Pons (tissue), 1 donor: ENCODE measurements at places on chromosomes 2 and 18.

GRCh38 chr2:48419884-48420511 lies 110.0 kb upstream of the STON1 start:
- DNase-seq: no peak

DNA sequence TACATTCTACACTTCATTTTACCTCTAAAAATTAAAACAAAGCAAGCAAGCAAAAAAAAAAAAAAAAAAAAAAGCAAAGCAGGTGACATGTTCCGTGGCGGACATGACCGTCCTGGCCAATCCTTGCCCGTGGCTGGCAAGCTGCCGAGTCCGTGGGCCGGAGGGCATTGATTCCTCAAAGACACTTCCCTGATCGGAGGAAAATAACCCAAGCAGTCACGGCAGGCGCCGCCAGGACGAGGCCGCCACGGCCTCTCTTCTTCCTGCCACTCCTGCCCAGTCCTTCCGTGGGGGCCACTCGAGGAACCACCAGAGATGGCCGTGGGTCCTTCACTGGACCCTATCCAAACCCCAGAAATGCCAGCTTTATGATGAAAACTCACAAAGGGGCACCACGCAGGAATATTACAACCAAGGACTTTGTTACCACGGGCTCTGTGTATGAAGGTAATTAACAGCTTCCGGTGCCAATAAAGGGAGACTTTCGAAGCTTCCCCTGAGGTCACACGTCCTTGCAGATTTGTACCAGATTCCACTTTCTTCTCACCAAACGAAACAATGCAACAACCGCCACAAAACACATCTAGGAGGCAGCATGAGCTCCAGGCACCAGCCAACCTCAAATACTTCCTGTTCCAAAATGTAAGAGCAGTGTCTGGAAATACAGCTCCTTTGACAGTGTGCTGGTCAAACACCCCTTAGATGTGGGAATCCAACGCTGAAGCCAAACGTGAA lies 170.3 kb downstream of the HDAC4 start:
- DNase-seq: no peak

DNA sequence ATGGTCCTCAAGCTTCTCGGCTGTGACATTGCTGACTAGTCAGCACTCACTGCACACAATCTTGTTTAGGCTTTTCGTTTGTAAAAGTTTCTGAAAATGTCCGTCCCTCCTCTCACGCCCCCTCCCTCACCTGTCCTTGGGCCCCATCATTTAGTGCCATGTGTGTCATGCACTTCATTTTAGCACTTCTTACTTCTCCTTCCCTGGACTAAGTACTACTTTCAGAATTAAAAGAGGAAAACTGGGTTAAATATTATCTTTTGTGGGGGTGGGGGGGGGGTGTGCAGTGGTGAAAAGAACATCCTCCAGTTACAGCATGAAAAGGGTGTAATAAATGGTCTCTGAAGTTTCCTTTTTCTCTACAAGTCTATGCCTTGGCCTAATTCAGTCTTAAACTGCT lies 182.0 kb upstream of the SP5 start:
- DNase-seq: no peak

- DNase-seq: peak; percentile 88
Observed at GRCh38 chr18:6406910-6407470, 7.7 kb downstream of the L3MBTL4 start.

DNA sequence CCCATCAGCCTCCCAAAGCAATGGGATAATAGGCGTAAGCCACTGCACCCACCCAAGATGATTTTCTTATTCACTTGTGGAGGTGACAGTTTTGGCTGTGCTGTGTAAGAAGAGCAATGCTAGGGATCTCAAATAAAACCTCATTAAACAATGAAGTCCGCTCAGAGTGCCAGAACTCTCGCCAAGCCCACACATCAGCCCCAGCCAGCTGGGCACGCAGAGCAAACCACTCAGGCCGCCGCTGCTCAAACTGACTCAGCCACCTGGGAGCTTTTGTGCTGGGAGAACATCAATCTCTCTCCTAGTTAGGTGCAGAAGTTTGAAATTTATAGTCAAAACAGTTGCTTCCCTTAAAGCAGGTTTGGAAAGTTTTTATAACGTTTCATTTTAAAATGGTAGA lies 47.6 kb downstream of the RNF152 start:
- DNase-seq: no peak

GRCh38 chr2:71928734-71929481 lies 218.8 kb downstream of the CYP26B1 start:
- DNase-seq: no peak

- DNase-seq: no peak
Observed at GRCh38 chr2:231010201-231010730, 14.3 kb downstream of the SPATA3 start.

GRCh38 chr2:224987733-224988132 lies 54.5 kb downstream of the DOCK10 start:
- DNase-seq: no peak

DNA sequence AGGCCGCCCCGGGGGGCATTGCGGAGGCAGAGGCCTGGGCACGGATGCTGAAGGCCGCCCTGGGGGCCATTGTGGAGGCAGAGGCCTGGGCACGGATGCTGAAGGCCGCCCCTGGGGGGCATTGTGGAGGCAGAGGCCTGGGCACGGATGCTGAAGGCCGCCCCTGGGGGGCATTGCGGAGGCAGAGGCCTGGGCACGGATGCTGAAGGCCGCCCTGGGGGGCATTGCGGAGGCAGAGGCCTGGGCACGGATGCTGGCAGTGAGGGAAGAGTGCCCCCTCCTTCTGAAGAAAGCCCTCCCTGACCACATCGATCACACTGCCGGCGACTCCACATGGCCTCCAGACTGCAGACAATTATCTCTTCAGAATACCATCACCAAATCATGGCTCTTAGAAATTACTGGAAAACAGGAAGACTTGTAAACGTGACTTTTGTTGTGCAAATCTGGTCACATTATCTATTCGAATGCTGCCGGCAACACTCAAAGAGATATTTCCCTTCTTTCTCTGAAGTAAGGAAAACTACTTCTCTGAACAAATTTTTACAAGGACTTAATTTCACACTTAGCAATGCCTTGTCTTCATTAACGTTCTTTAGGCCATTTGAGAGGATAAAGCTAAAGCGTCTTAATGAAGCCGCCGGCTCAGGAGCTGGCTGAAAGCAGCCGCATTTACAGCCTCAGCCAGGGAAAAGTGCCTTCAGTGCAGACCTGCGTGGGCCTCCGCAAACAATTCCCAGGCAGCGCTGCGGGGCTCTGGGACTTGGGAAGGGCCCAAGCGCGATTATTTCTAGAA lies 18.1 kb upstream of the SNTG2 start:
- DNase-seq: no peak

GRCh38 chr2:26269571-26270158 lies 24.9 kb downstream of the HADHB start:
- peak; percentile 53 for DNase-seq

- DNase-seq: no peak
Observed at GRCh38 chr18:23939896-23940295, 74.7 kb upstream of the TTC39C start.

DNA sequence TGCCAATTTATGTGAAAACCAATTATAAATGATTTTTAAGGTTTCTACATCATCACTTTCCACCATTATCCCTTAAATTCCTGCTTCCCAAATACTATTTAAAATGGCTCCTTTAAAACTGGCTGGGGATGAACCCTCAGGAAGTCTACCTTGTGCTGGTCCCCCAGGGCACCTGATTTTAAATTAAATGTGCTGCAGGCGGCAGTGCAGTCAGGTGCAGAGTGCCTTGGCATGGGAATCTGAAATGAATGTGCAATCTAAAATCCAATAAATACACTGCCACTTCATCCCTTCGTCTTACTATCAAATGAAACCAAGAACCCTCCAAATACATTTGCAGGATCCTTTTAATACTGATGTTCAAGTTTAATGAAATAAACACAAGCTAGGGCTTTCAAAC lies 61.8 kb downstream of the C2orf76 start:
- DNase-seq: no peak

DNA sequence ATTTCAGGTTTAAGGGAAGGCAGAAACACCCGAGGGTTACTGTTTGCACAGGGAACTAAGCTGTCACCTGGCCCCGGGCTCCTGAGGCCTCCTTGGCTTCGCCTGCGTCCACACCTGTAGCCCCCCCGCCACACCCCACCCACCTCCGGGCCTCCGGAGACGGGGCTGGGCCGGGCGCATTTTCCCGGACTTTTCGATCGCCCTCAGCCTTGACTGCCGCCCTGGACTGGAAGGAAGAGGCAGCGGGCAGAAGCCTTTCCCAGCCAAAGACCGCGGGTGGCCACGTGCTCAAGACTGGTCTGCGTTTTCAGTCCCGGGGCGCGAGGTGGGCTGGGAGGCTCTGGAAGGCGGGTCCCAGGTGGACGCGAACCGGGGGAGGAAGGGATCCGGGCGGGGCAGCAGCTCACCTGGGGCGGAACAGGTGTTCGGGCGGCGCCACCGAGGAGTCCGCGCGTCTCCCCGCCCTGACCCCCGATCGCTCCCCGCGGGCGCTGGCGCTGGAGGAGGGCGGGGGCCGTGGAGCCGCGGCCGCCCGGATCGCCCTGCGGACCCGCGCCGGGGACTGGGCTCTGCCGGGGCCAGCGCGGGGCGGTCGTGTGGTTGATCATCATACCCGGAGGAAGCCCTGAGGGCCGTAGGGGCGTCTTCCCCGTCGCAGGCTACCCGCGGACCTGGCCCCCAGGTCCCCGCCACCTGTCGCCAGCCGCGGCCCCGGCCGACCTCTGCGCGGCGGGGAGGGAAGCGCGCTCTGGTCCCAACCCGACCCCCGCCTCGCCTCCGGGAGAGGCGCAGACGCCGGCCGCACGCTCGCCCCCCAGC lies 3.2 kb downstream of the ID2 start:
- DNase-seq: no peak

- no peak for DNase-seq
Observed at GRCh38 chr2:191907545-191907944, 60.7 kb upstream of the CAVIN2 start.

GRCh38 chr2:141260911-141261310 lies 869.9 kb downstream of the LRP1B start:
- no peak for DNase-seq

GRCh38 chr2:42172020-42172419 lies 2.9 kb downstream of the EML4 start:
- no peak for DNase-seq

DNA sequence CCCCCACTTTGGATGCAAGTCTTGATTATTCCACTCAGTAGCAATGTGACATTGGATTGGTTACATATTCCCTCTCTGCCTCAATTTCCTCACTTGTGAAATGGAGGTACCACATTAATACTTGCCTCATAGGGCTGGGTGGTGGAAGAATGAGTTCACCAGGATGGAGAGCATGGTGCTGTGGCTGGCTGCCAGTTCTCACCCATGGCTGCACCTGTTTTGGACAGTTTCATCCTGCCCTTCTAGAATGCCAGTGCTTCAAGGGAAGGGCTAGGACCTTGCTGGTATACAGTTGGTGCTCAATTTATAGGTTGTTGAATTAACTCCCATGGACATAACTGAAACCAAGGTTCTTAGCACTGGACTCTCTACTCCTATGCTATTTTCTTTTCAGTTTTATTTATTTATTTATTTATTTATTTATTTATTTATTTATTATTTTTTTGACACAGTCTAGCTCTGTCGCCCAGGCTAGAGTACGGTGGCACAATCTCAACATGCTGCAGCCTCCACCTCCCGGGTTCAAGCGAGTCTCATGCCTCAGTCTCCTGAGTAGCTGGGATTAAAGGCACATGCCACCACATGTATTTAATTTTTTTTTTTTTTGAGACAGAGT lies 5.3 kb upstream of the SH3RF3 start:
- no peak for DNase-seq

DNA sequence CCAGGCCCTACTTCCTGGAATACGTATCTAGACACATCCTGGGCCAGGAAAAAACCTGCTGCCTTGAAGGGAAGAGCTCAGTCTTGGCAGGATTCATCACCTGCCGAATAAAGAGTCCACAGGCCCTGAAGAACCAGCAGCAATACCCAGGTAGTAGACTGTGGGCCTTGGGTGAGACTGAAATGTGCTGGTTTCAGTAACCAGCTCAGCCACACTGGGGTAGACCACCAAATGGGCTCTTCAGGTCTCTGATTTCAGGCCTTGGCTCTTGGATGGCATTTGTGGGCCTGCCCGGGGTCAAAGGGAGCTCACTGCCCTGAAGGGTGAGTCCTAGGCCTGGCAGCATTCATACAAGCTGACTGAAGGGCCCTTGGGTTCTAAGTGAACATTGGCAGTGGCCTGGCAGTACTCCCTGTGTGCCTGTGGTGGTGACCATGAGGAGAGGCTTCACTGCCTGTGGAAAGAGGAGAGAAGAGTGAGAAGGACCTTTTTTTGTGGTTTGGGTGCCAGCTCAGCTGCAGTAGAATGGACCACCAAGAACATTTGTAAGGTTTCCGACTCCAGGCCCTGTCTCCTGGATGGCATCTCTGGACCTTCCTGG lies 175.1 kb downstream of the ANKRD30B start:
- no peak for DNase-seq

DNA sequence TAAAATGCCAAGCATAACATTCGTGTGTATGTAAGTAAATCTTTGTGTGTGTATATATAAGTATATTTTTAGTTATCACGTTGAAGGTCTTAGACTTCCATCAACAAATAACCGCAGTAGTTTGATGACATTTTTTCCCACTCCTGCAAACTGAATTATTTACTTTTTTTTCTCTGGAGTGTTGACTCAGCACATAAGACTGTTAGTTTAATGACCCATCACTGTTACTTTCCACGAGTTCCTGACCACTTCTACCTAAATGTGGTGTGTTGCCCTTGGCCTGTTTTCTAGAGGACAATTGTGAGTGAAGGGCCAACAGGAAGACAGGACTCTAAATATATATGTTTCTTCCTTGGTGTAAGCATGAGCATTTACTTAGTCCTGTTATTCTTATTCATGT lies 71.3 kb upstream of the TXNDC2 start:
- no peak for DNase-seq

DNA sequence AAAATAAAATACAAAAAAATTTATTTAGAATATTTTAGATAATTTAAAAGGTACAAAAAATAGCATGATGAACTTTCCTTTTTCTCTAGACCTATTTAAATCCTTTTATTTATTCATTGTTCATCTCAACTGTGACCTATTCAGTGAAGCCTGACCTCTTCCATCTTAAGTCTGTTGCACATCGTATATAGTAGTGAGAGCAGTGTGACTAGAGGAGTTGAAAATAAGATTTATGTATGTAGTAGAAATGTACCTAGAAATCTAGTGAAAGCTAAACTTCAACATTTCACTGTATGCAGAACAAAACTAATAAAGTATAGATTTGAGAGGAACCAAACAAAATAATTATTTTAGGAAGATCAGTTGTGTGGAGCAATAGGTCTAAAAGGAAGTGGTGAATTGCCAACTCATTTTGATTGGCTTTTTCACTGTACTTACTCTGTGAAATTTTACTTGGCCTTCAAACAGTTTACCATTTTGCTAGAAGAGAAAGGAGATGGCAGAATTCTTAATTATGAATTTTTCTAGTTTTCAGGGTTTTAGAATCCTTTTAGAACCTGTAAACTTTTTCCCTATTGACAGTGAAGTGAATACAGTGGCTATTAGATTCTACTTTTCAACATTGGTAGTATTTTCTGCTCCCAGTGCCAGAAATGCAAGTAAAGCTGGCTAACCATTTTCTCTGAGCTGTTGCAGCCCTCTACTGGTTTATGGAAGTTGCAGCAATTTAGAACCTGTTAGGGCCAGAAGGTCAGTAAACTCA lies 11.0 kb downstream of the ANKRD12 start:
- peak; percentile 90 for DNase-seq

- no peak for DNase-seq
Observed at GRCh38 chr2:47214990-47215389, 59.9 kb upstream of the STPG4 start.

GRCh38 chr2:178008636-178009289 lies 63.8 kb downstream of the PDE11A start:
- peak; percentile 16 for DNase-seq

- no peak for DNase-seq
Observed at GRCh38 chr18:30481871-30482270, 560.7 kb downstream of the DSC3 start.
